ENCODE measurements at places on chromosomes 13 and 19.

- DNase-seq, result no peak
Observed at GRCh38 chr19:7565332-7565731, 29.8 kb downstream of the PNPLA6 start.

DNA sequence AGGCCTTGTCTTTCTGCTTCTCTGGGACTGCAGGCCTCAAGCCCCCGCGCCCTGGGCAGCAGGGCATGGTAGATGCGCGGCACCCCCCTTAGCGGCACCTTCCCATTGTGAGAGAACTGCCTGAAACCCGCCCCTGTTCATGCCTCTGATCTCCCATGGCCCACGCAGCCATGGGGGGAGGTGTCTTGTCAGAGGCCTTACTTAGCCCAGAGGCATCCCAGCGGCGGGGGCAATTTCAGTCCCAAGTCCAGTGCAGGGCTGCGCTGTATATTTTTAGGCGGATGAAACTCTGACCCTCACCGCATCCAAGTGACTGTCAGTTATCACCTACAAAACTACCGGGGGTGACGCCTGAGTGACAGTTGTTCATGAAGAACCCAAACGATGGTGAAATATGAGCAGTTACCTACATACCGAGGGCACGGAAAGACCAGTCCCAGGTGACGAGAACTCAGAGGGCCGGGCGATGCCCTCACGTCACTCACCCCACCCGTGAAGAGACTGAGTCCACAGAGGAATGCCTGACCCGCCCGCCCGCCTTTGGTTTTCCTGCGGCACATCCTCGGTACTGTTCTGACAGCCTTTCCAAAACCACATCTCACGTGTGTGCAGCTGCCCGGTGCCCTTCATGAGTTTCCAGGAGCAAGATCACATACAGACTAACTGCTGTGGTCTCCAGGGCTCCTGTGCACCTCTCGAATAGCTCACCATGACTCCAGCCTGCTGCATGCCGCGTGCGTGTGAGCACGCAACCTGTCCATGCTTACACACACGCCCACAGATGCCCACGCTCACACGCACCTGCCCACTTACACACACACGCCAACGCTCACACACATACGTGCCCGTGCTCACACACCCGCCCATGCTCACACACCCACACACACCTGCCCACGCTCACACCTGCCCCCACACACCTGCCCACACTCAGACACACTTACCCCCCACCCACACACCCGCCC lies 14.4 kb downstream of the IL17D start:
- no peak for DNase-seq

GRCh38 chr13:78341032-78341431 lies 262.3 kb downstream of the POU4F1 start:
- DNase-seq, result no peak

DNA sequence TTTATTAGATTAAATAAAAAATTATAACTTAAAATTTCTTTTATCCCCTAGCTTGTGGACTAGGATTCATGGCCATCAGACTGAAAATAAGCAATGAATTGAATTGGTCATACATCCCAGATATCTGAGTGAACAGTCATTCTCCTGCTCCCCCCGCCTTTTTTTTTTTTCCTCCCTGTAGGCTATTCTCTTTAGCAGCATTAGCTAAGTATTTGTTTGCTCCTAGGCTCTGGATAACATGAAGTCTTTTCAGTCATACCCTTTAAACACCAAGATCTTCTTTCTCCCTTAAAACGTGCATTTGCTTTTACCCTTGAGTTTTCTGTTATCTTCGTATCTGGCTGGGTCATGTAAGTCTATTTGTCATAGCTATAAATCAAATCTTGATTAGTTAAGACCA lies 866.7 kb upstream of the SPRY2 start:
- no peak for DNase-seq

DNA sequence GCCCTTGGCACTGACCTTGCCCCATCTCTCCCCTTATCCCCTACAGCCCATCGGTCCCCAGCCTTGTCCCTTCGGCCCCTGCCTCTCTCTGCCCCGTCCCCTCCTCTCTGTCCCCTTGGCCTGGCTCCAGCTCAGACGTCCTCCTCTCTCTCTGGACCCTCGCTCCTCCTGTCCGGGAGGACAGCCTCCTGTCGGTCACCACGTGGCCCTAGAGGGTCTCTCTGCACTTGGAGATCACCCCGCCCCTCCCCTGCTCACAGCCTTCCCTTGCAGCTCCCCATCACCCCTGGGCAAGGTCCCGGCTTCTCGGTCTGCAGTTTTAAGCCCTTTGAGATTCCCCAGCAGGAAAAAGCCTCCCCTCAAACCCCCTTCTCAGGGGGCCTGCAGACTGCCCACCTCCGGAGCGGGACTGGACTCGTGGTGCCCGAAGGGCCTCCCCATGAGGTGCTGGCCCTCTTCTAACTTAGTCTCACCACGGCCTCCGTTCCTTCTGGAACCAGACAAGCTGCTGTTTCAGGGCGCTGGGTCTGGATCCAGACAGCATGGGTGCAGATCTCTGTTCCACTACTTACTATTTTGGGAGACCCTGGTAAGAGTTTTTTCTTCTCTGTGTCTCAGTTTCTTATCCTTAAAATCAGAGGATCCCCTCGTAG lies 3.3 kb upstream of the KLK15 start:
- no peak for DNase-seq

DNA sequence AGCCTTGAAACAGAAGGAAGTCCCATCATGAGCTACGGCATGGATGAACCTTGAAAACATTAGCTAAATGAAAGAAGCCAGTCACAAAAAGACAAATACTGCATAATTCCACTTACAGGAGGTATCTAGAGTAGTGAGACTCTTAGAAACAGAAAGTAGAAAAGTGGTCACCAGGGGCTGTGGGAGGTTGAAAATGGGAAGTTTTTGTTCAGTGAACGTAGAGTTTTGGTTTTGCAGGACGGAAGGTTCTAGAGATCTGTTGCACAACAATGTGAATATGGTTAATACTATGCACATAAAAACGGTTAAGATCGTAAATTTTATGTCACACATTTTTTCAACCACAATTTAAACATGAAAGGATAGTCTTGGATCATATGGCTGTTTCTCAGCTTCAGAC lies 11.9 kb upstream of the SLC10A2 start:
- DNase-seq, result no peak

GRCh38 chr13:75325711-75326110 lies 156.3 kb downstream of the TBC1D4 start:
- DNase-seq, result no peak

GRCh38 chr13:80668452-80668851 lies 327.5 kb upstream of the SPRY2 start:
- DNase-seq, result no peak

- DNase-seq, result no peak
Observed at GRCh38 chr13:110592665-110593064, 22.7 kb upstream of the NAXD start.

DNA sequence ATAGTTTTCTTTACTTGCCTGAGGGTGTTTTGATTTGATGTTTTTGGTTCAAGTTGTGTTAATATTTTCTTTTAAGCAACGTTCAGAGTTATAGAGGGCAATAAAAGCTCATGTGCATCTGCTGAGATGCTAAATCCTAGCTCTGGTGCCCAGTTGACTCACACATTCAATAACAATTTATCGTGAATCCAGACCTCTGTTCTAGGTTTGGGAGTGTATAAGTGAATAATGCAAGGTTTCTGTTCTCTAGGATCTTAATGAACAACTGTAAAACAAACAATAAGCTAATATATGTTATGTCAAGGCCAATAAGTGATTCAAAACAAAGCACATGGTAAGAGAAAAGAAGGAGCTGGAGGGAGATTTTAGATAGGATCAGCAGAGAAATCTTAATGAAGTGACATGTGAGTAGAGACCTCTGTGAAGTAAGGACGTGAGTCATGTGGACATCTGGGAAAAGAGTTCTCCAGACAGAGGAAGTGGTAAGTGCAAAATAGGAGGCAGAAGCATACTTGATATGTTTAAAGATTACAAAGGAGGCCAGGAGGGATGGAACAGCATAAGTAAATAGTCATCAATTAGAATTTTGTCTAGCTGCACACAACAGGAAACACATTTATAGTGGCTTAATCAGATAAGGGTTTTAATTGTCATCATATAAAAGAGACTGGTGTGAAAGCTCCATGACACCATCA lies 278.5 kb upstream of the HTR2A start:
- DNase-seq, result no peak

DNA sequence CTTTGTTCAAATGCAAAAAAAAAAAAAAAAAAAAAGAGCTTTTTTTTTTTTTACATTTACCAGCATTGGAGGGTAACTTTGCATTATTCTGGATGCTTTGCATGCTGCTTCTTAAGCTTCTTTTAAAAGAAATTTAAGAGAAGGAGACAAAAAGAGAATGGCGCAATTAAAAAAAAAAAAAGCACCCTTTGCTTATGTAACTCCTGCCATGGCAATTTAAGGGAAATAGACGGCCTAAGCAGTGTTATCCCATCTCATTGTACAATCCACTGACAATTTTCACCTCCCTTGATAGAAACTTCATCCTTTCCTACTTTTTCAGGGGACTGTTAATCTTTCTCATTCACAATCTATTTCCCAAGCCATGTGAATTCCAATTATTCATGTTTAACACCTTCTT lies 129.8 kb downstream of the KCTD12 start:
- DNase-seq, result no peak

GRCh38 chr13:94182185-94182761 lies 297.2 kb downstream of the DCT start:
- no peak for DNase-seq

- no peak for DNase-seq
Observed at GRCh38 chr19:53872762-53873161, 5.1 kb downstream of the MYADM start.

DNA sequence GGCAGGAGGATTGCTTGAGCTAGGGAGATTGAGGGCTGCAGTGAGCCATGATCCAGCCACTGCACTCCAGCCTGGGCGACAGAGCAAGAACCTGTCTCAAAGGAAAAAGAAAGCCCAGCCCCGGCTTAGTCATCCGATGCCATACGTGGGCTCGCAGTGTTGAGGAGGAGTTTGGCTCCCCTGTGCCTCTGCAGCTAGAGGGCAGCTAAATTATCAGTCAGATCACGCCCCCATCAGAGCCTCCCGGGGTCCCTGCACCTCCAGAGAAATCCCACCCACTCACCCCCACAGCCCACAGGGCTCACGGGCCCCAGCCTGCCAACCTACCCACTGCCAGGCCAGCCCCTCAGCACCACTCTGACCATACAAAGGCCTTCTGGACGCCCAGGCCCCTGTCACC lies 27.6 kb downstream of the MAU2 start:
- no peak for DNase-seq

- DNase-seq, result no peak
Observed at GRCh38 chr13:24304620-24305019, 4.8 kb upstream of the C1QTNF9 start.

DNA sequence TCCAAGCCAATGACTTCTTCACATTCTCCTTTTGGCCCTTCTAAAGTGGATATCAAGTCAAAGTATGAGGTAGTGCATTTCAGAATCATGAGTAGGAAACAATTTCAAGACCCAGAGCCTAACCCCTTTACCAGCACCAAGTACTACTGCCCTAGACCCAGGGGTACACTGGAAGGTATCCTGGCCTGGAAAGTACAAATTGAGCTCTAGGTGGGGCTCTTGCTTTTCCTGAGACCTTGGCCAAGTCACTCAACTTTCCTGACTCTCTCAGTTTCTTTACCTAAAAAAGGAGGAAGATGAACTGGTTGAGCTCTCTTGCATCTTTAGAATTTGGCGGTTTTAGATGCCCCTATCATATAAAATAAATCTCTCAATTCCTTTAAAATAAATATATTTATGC lies 204.7 kb downstream of the FGF14 start:
- DNase-seq, result no peak

GRCh38 chr13:89584058-89584620 lies 1763.3 kb upstream of the MIR17HG start:
- DNase-seq, result no peak

DNA sequence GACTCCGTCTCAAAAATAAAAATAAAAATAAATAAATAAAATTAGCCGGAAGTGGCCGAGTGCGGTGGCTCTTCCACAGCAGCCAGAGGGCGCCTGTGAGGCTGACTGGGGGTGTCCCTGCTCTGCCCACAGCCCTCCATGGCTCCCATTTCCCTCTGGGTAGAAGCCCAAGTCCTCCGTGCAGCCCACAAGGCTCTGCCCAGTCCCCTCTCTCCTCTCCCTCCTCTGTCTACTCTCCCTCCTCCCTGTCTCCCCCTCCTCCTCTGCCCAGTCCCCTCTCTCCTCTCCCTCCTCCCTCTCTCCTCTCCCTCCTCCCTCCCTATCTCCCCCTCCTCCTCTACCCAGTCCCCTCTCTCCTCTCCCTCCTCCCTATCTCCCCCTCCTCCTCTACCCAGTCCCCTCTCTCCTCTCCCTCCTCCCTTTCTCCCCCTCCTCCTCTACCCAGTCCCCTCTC lies 20.4 kb downstream of the MISP start:
- DNase-seq, result no peak

DNA sequence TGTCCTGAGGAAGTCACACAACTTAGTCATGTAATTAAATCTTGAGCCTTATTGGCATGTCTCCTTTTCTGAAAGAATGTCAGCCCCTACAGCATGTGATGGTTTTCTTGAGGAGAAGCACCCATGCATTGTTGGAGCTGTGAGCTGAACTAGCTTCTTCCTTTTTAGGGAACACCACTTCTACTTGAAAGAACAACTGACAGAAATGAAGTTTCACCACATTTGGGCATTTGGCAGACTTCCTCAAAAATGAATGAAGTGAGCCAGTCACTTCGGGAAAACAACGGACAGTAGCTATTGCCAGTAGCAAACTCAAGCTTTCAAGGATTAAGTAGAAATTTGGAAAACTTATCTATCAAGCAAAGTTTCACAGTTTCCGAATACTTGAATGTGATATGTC lies 1351.3 kb downstream of the EFNB2 start:
- no peak for DNase-seq

DNA sequence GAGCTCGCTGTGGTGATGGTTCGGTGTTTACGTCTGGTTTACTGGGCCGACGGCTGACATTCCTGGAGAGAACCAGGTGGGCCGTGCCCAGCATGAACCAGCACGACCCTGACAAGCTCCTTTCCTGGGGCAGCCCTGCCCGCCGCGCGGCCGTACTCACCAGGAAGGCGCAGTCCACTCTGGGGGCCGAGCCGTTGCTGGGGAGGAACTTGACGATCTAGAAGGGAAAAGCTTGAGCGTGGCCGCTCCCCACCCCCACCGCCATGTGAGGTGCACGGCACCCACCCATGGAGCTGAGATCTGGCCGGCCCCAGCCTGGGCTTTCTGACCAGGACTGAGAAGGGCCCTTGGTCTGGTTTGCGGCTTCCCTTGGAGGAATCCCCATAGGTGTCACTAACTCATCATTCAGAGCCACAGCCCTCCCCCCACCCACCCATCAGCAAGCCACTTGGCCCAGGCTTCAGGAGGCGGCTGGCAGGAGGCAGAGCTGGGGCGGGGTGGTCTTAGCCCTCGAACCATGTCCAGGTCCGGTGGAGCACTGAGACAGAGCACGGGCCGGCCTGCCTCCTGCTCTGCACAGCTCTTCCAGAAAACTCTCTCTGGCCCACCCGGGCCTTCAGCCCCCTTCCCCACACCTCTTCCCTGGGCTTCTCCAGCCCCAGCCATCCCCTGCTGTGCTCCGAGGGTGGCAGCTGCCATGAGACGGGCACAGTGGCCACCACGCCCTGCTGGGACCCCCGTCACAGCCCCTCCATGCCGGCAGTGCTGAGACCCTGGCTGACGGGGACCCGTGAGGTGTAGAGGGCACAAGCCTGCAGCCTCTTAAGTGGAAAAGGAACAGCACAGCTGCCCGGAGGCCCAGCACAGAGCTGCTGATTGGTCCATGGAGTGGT lies 6.2 kb downstream of the ATP4B start:
- no peak for DNase-seq

All from stimulated activated CD4-positive, alpha-beta T cell treated with anti-CD3 and anti-CD28 coated beads, Interleukin-1b, Interleukin-23, amount 100 ng/mL, for 4 hours (primary cell).